B cell (primary cell): ENCODE measurements at places on chromosomes 3 and 15. TPM values are rescaled to one million over a fixed set of nuclear protein-coding genes. Genes with fewer than 3 reads are reported as not detected.

- H3K36me3 ChIP-seq: no peaks in the 10 kb centered on the region
- no peak overlapping the region for H3K4me3 ChIP-seq
- no peak for DNase-seq
- no peaks in the 10 kb centered on the region for H3K4me1 ChIP-seq
- H3K27me3 ChIP-seq: no peaks in the 10 kb centered on the region
Measured at GRCh38 chr3:100533176-100533575, 40.8 kb downstream of the TMEM45A start.

- no peaks in the 10 kb centered on the region for H3K36me3 ChIP-seq
- H3K27me3 ChIP-seq: no peaks in the 10 kb centered on the region
- no peak overlapping the region for H3K27ac ChIP-seq
- DNase-seq: no peak
- H3K4me3 ChIP-seq: no peak overlapping the region
- no peaks in the 10 kb centered on the region for H3K4me1 ChIP-seq
Measured at GRCh38 chr3:167507954-167508353, 34.1 kb upstream of the SERPINI2 start.

Gene A4GNT
- total RNA-seq: not detected in 2 replicates

GRCh38 chr3:194123726-194124125 is 12.2 kb upstream of the HES1 start:
- no peak for DNase-seq
- H3K27ac ChIP-seq: no peak overlapping the region

Gene MLF1
- 0.32 TPM in 1 of 2 replicates, not detected in the other for total RNA-seq

DNA sequence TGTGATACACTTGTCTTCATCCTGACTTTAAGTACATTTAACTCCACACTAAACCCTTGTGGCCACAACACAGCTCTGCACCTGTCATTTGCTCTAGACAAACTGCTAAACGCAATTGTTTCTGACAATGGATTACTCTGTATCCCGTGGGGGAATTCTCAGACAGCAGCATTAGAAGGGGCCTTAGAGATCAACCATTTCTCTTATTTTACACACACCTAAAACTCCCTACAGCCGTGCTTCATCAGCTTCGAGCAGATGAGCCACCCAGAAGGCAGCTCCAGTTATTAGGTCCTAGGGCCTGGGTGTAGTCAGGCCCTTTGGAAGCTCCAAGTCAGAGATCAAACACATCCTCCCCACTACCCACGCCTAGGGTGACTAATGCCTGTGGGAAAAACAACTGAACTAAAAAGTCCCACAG is 1.3 kb upstream of the IL12A start:
- no peak overlapping the region for H3K27ac ChIP-seq
- H3K27me3 ChIP-seq: no peaks in the 10 kb centered on the region
- no peaks in the 10 kb centered on the region for H3K36me3 ChIP-seq
- H3K4me3 ChIP-seq: no peak overlapping the region
- peaks cover 15% of the 10 kb centered on the region for H3K4me1 ChIP-seq
- DNase-seq: no peak

DNA sequence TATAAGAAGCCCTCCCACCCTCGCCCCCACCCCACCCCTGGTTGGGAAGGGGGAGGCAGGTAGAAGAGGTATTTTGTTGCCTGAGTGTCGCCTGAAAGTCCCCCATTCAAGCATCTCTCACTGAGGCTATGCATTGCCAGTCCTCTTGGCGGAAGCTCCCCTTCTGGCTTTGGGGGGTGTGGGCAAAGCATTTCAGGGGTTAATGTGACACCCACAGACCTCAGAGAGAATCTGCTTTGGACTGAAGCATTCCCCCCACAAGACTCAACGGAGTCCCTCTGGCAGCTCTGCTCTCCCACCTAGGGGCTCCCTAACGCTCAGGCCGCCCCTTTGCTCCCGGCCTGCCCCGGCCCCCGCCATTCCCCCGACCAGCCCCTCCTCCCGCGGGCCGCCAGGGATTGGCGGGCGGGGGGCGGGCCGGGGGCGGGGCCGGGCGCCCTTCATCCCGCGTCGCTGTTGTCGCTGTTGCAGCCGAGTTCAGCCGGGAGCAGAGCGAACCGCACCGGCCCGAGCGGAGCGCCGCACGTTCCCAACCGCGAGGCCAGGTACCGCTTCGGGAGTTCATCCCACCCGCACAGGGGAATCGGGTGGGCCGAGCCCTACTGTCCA is at the start of gene SLC38A3:
Gene SLC38A3 (plus strand): TSS at position 468 of the 609 bp plus-strand sequence. CDS start 8,929 bp downstream, outside the sequence.
- H3K4me1 ChIP-seq: peaks cover 15% of the 10 kb centered on the region
- DNase-seq: no peak
- H3K36me3 ChIP-seq: no peaks in the 10 kb centered on the region
- H3K4me3 ChIP-seq: peak within 1 kb of the TSS; percentile 10
- peaks cover 63% of the 10 kb centered on the region for H3K27me3 ChIP-seq

GRCh38 chr3:57927916-57928315 is 80.3 kb upstream of the FLNB start:
- H3K4me3 ChIP-seq: no peak overlapping the region
- no peaks in the 10 kb centered on the region for H3K27me3 ChIP-seq
- H3K4me1 ChIP-seq: no peaks in the 10 kb centered on the region
- DNase-seq: no peak
- peaks cover 20% of the 10 kb centered on the region for H3K36me3 ChIP-seq

DNA sequence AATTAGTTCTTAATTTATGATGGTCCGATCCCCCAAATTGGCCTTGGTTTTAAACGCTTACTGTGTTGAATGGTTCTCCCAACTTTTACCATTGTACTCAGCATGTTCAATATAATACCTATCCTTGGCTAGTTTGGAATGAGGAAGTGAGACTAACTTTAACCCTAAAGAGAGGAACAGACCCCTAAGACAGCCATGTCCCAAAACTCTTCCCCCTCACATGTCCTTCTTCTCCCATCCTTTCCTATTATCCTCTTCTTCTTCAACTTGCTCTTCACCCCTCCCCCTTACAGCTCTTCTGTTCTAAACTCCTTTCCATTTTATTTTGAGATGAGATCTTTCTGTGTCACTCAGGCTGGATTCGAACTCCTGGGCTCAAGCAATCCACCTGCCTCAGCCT is 116.5 kb downstream of the RBMS3 start:
- H3K36me3 ChIP-seq: no peaks in the 10 kb centered on the region
- H3K4me3 ChIP-seq: no peak overlapping the region
- H3K27ac ChIP-seq: no peak overlapping the region
- H3K27me3 ChIP-seq: no peaks in the 10 kb centered on the region
- DNase-seq: no peak
- no peaks in the 10 kb centered on the region for H3K4me1 ChIP-seq

Gene GATM
- 16.6 and 18.2 TPM in 2 replicates for total RNA-seq

Gene PPM1M
- total RNA-seq: 45.0 and 53.6 TPM in 2 replicates

DNA sequence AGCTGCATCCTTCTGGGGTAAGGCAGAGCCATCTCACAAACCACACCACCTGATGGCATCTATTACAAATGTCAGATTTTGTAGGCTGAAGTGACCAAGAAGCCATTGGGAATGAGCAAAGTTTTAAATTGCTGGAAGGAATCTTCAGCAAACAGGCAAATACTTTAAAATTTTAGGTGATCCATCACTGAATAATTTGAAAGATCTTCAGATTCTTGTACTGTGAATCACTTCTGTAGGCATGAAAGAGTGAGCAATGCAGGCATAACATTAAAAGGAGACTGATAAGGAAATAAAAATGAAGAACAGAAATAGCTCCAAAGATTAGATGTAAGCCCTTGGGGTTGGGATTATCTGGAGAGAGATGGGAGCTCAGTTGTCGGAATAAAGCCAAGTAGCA is 36.0 kb upstream of the ALDH1L1 start:
- DNase-seq: no peak
- H3K27ac ChIP-seq: no peak overlapping the region
- H3K36me3 ChIP-seq: no peaks in the 10 kb centered on the region
- H3K4me1 ChIP-seq: peaks cover 4% of the 10 kb centered on the region

DNA sequence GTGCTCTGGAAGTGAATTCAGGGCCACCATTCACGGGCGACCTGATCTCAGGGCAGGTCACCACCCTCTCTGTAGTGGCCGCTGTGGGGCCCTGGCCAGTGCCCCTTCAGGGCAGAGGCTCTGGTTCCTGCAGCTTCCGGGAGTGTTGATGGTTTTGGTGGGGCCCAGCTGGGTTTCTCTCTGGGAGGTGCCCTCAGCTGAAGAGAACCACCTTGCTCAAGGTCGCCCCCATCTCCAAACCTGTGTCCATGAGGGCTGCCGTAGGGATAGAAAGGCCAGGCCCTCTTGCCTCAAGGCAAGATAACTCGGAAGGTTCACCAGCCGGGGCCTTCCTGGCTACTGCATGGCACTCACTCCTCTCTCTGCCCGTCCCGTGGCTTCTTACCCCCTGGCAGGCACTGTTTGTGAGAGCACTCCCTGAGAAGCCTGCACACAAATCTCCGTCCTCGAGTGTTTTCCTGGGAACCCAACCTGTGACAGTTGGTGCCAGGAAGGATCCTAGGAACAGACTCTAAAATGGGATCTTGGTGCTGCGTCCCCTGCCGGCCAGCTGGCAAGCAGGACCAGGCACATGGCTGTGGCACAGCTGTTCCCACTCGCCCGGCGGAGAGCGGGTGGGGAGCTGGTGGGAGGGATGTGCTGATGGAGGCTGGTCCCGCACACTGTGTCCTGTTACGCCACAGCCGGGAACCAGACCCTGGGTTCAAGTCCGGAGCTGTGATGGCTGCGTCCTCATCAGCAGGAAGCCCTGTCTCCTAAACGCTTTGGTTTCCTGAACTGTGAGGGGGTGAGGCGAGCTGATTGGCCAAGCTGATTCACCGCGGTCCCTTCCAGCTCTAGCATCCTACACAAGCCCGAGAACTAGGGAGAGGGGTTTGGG is 23.2 kb upstream of the PIGZ start:
- DNase-seq: no peak
- H3K4me3 ChIP-seq: no peak overlapping the region
- no peaks in the 10 kb centered on the region for H3K27me3 ChIP-seq
- no peaks in the 10 kb centered on the region for H3K36me3 ChIP-seq

DNA sequence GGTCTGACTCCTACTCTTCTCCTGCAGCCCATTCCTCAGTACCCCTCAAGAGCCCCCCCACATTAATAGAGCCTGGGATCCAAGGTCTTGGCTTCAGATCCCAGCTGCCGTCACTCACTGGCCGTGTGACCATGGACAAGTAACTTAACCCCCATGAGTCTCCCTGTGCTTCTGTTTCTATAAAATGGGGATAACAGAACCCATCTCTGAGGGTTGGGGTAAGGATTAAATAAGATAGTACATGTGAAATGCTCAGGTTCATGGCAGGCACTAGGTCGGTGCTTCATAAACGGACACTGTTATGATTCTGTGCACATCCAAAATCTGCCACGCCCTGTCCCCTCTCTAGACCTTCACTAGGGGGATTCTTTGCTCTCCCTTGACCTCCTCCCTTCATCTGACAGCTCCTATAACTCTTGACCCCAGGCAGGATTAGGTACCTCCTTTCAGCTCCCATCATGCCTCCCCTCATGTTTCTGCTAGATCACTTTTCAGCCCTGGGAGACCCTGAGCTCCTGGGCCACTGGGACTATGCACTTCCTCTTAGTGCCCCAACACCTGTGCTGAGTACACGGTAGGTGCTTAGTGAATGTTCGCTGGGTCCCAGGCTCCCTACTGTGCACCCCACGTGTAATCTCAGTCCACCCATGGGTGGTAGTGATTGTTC is 1.5 kb downstream of the CAND2 start:
- no peaks in the 10 kb centered on the region for H3K27me3 ChIP-seq
- H3K27ac ChIP-seq: no peak overlapping the region
- no peak overlapping the region for H3K4me3 ChIP-seq
- no peaks in the 10 kb centered on the region for H3K36me3 ChIP-seq
- peaks cover 26% of the 10 kb centered on the region for H3K4me1 ChIP-seq

Gene AMOTL2
- not detected in 2 replicates for total RNA-seq

DNA sequence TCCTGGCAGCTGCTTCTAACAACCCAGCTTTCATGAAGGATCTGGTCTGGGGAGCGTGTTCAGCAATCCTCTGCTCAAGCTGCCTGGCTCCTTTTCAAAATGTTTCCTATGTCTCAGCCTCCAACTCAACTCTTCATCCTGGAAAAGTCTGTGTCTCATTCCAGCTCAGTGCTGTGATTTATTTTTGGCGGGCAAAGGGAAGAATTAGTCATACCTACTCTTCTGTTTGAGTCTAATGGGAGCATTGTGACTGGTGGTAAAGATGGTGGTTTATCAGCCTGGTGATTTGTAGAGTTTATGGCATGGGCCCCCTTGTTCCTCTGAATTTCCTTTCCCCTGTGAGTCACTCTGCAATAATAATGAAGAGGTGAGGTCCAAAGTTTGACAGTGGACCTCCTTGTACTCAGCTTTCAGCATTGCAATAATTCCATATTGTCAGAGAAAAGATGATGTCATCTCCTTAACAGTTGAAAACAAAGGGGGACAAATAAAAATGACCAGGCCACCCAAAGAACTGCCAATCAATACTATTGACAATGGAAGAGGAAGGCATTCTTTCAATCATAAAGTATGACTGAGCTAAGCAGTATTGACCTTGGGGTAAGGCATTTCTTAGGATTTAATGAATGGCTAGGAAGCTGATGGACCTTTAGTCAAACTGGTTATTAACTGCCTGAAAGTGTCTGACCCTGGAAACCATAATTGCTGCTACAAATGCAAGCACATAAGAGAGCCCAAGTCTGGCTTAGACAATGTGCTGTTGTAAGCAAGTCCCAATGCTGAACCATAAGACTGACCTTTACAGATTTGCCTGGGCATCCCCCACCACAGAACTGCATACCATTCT is 204.7 kb upstream of the MCTP2 start:
- no peak overlapping the region for H3K27ac ChIP-seq
- no peaks in the 10 kb centered on the region for H3K36me3 ChIP-seq
- no peak overlapping the region for H3K4me3 ChIP-seq
- no peak for DNase-seq

GRCh38 chr3:14758297-14758696 is 60.5 kb upstream of the FGD5 start:
- no peak overlapping the region for H3K27ac ChIP-seq
- no peak for DNase-seq
- no peaks in the 10 kb centered on the region for H3K36me3 ChIP-seq
- no peaks in the 10 kb centered on the region for H3K4me1 ChIP-seq
- no peaks in the 10 kb centered on the region for H3K27me3 ChIP-seq
- no peak overlapping the region for H3K4me3 ChIP-seq

DNA sequence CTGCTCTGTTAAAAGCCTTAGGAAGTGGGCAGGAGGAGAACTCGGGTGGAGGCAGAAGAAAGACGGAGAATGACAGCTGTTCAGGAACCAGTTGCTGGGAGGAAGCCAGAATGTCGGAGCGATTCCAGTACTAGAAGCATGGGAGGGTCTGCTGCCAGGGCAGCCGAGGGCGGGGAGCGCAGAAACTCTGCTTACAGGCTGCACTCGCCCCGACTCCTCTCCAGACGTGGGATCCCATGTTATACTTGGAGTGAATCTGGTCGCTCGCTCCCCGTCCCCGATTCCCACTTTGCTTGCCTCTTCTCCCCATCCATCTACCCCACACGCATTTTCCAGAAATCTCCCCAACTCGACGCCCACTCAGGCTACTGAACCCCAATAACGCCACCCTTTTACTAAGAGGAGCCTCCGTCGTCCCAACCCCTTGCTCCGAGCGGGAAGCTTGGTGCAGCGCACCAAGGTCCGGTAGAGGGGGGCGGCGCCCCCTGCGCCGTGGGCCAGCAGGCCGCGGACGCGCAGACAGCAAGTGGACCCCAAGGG is 665 bp downstream of the GATM start:
- DNase-seq: peak; percentile 29
- peaks cover 2% of the 10 kb centered on the region for H3K36me3 ChIP-seq
- H3K4me1 ChIP-seq: peaks cover 25% of the 10 kb centered on the region
- peak overlapping the region; percentile 2 for H3K4me3 ChIP-seq
- H3K27ac ChIP-seq: peak overlapping the region; percentile 51
